GM23248 (cell line): ENCODE measurements at places on chromosomes 6 and 20. TPM values are rescaled to one million over a fixed set of nuclear protein-coding genes. Genes with fewer than 3 reads are reported as not detected.

Gene PIM1
- total RNA-seq: 12.6 and 15.5 TPM in 2 replicates

DNA sequence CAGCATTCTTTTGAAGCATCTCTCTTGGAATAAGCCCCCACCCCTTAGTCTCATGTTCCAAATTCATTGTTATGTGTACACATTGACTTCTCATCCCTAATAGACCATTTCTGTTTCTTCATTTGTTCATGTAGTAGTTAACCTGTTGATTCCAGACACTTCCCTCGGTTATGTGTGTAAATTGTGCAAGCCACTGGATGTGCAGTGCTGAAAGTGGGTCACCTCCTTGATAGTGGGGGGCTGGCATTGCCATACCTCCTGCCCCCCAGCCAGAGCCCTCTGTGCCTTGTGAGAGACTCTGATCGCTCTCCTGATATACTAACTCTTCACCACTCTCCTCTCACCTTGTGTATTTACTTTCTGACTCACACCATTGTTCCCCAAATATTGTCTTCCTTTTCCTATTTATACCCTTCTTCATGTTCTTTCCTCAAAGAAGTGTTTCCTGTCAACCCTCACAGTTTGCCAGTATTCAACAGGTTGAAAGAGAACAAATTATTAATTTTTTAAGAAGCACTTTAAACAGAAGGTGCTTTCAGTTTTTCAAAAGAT, 59.0 kb downstream of the HIVEP1 start:
- no peak for DNase-seq

GRCh38 chr6:132285004-132285780, 116.1 kb downstream of the MOXD1 start:
- no peak for DNase-seq

GRCh38 chr6:26022132-26022472, 59.5 kb downstream of the TRIM38 start:
- DNase-seq: peak; percentile 92

DNA sequence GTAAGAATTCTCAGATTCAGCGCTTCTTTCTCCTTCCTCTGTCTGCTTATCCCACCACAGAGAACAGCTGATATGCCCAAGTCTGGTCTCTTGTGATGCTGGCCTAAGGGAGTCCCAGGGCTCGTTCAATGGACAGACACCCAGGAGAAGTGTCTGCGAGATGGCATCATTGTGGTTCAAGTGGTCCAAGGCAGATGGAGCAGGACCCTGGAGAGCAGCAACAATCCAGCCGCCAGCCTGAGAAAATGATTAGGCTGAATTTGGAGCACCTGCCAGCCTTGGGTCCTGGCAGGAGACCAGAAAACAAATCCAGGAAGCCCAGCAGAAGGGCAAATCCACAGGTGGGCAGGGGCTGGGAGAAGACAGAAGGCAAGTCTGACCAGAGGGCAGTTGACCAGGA, 145.8 kb downstream of the PTPRT start:
- DNase-seq: no peak
